ENCODE measurements at places on chromosomes 7 and 10. TPM values are rescaled to one million over a fixed set of nuclear protein-coding genes. Genes with fewer than 3 reads are reported as not detected.

- H3K4me1 ChIP-seq = no peaks in the 10 kb centered on the region
- H3K27me3 ChIP-seq = no peaks in the 10 kb centered on the region
- H3K4me3 ChIP-seq = no peak overlapping the region
- DNase-seq = no peak
Observed at GRCh38 chr7:40483630-40484029, 348.8 kb downstream of the SUGCT start.

DNA sequence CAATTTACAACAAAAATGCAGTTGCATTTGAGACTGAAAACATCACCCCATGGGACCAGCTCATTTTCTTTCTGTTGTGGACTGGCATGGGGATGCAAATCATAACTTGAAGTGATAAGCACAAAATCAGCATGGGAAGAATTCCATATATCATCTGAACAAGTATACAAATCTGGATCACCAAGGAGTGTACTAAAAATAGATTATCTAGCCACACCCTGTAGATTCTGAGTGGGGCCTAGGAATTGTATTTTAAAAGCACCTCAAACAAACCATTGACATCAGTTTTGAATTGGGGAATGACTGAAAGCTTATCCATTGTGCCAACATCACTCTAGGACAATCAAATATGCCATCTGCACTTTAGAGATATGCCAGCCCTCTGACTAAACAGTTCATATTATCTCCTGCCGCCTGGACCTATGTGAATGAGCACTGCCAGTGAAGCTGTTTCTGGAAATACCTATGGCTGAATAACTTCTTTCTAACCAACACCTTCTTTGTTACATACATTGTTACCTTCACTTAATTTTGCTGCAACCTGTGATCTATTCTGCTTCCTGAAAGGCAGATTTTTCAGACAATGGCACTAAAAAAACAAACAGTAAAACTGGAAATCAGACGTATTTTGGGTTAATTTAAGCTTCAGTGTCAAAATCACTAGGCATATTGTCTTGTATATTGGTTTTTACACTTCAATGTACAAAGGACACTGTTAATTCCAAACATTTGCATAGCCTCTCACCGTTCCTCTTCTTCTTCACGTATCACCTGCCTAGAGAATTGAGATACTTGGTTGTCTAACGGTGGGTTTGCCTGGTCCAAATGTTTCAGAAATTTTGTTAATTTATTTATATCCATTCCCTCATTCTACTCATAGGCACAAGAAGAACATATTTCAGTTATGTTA, 42.4 kb upstream of the HGF start:
- H3K4me3 ChIP-seq = no peak overlapping the region
- no peaks in the 10 kb centered on the region for H3K27me3 ChIP-seq
- DNase-seq = no peak
- no peaks in the 10 kb centered on the region for H3K36me3 ChIP-seq

DNA sequence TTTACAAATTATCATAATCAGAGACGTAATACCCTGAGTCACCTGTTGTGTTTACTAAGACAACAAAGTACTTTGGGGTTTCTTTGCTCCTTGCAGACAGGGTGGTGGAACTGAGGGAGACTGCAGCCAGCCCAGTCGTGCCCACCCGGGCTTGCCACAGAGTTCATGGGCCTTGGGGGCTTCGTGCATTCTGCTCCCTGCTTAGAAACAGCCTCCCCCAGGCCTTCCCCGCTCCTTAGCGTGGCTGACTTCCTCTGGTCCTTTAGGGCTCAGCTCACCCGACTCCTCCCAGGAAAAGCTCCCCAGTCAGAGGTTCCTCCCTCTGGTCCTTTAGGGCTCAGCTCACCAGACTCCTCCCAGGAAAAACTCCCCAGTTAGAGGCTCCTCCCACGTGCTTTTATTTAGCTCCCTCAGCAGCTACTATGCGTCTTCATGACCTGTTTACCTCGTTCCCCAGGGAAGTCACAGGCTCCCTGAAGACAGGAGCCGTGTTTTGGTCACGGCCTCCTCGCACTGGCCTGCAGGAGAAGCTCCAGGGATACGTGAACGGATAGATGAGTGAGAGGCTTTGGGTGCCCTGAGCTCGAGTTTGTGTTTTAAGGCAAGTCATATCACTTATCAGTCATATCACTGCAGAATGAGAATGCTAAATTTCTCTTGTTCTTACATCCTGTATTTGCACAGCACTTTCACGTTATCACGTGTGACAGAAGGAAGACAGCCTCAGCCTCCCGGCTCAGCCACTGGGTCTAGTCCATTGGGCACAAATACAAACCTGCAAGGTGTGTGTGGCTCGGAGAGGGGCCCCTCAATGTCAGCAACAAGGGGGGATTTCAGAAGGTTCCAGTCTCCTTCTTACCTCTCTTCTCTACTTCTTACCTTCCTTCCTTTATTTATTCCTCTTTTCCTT, 52.7 kb upstream of the VIPR2 start:
- H3K36me3 ChIP-seq = peaks cover 4% of the 10 kb centered on the region
- H3K4me3 ChIP-seq = peak overlapping the region; percentile 67

- H3K36me3 ChIP-seq = no peaks in the 10 kb centered on the region
- H3K27me3 ChIP-seq = peaks cover 11% of the 10 kb centered on the region
- DNase-seq = no peak
- no peaks in the 10 kb centered on the region for H3K4me1 ChIP-seq
Observed at GRCh38 chr7:123594813-123595241, 6.8 kb upstream of the ASB15 start.

DNA sequence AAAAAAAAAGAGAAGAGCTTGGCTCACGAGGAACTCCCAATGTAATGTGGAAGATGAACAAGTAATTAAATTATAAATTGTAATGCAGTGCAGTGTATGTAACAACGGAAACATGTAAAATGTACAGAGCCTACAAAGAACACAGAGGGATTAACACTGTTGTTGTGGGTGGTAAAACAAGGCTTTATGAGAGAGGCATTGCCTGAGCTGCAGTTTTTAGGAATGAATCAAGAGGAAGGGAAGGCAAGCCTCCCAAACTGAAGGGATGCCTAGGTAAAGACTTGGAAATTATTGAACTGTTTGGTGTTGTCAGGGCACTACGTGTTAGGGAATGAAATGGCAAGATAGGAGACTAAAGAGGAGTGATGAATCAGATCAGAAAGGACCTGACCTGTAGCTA, 213.7 kb downstream of the HTR7 start:
- no peak overlapping the region for H3K27ac ChIP-seq
- H3K4me3 ChIP-seq = no peak overlapping the region
- H3K27me3 ChIP-seq = no peaks in the 10 kb centered on the region
- no peak for DNase-seq

DNA sequence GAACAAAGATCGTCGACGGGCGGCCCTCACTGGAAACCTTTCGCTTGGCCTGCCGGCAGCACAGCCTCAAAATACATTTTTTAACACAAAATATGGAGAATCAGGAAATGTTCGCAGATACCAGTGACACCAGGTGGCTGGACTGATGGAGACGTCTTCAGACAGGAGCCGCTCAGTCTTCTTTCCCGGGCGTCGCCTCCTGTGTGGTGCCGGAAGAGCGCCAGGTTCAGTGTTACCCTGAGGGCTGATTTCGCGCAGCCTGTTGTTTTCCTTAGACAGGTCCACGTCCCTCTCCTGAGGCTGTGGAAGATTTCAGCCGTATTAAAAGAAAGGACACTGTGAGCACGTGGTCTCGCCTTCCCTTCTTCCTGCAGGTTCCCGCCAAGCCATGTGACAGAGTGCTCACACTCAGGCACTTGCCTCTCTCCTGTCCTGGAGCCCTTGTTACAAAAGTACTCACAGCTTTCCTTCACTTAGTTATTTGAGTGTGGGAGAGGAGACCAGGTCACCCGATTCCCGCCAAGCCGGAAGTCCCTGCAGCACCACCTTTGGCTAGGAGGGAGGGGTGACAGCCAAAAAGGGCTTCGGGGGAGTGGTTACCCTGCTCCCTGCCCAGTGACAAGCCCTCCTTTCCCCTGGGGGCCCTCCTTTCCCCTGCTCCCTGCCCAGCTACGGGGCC, 21.7 kb upstream of the PWWP2B start:
- H3K4me1 ChIP-seq = peaks cover 8% of the 10 kb centered on the region
- no peaks in the 10 kb centered on the region for H3K36me3 ChIP-seq
- H3K4me3 ChIP-seq = no peak overlapping the region
- H3K27ac ChIP-seq = no peak overlapping the region
- no peak for DNase-seq

GRCh38 chr7:30281263-30281662, 3.1 kb upstream of the ZNRF2 start:
- H3K4me1 ChIP-seq = peaks cover 23% of the 10 kb centered on the region
- no peak overlapping the region for H3K27ac ChIP-seq
- H3K27me3 ChIP-seq = no peaks in the 10 kb centered on the region
- H3K36me3 ChIP-seq = peaks cover 6% of the 10 kb centered on the region
- no peak overlapping the region for H3K4me3 ChIP-seq

- H3K27me3 ChIP-seq = no peaks in the 10 kb centered on the region
- H3K4me3 ChIP-seq = no peak overlapping the region
- no peak for DNase-seq
- no peaks in the 10 kb centered on the region for H3K4me1 ChIP-seq
- H3K27ac ChIP-seq = no peak overlapping the region
Observed at GRCh38 chr10:78688901-78689583, 379.7 kb upstream of the ZMIZ1 start.

- no peak for DNase-seq
- no peak overlapping the region for H3K27ac ChIP-seq
- H3K4me1 ChIP-seq = no peaks in the 10 kb centered on the region
Observed at GRCh38 chr7:109259151-109259550, 689.5 kb downstream of the DNAJB9 start.

- no peak overlapping the region for H3K4me3 ChIP-seq
- DNase-seq = no peak
- no peak overlapping the region for H3K27ac ChIP-seq
- H3K27me3 ChIP-seq = peaks cover 6% of the 10 kb centered on the region
Observed at GRCh38 chr7:1608318-1608717, 38.5 kb upstream of the PSMG3 start.

DNA sequence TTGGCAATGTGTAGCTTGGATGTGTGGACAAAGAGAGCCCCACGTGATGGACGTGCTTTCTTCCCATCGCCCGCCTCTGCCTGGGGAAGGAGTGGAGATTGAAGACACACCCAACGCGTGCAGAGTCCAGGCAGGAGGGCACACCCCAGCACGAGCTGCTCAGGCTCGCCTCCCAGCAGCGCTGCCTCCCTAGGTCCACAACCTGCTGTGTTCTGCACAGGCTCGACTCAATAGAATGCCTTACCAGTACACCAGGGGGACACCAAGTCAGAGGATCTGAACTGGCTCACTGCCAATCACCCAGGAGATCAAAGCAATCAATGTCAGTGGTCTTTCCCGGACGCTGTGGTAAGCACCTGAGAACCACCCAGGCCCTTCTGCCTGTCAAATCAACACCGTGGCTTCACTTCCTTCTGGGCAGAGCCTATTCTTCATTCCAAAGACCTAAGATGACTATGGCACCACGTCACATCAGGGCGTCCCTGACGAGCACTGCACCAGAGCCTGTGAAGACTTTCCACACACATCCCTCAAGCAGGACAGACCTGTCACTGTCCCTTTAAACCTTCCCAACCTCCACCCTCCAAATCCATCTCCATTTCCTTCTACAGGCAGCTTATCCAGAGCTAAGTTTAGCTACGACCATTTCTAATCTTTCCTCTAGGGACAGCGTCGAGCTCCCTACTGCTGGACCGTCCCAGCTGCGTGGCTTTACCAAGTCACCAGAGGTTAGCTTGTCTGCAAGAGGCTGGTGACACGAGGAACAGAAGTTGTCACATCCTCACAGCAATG, 72.3 kb downstream of the AMZ1 start:
- no peak overlapping the region for H3K4me3 ChIP-seq
- peaks cover 7% of the 10 kb centered on the region for H3K36me3 ChIP-seq
- no peak for DNase-seq
- H3K27me3 ChIP-seq = no peaks in the 10 kb centered on the region
- peaks cover 36% of the 10 kb centered on the region for H3K4me1 ChIP-seq

DNA sequence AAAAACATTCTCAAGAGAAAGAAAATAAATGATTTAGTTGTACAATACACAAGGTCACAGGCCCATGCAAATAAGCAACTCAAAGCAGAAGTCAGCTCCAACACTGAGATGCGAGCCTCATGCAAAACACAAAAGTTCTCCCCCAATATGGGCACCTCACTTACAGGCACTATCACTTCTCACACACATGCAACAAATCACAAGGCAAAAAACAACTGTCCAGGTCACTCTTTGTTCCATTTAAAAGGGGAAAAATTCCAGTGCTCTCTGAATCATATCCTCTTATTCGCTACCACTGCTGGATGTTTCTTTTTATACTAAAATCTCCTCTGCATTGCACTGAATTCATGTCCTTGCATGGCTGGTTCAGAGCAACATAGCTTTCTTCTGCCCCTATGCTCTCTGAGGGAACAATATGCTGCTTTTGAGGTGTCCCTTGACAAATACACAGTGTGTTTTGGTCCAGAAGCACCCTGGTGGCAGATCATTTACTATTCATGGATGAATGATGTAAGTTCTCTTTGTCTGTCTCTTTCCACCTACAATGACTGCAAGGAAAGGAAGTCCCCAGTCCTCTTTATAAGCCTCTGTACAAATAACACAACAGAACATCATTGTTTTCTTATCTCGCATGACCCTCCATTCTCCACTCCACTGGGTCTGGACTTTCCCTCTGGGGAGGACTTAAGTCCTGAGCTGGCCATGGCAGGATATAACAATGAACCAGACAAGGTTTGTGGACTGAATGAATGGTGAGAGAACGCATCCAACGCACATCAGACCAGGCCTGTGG, 85.4 kb upstream of the GSDME start:
- H3K4me3 ChIP-seq = no peak overlapping the region
- peak overlapping the region; percentile 16 for H3K27ac ChIP-seq
- H3K4me1 ChIP-seq = peaks cover 18% of the 10 kb centered on the region
- peaks cover 39% of the 10 kb centered on the region for H3K36me3 ChIP-seq
- H3K27me3 ChIP-seq = no peaks in the 10 kb centered on the region

GRCh38 chr7:80720146-80720545, 81.7 kb downstream of the CD36 start:
- H3K4me3 ChIP-seq = no peak overlapping the region
- H3K27me3 ChIP-seq = no peaks in the 10 kb centered on the region
- no peaks in the 10 kb centered on the region for H3K4me1 ChIP-seq
- DNase-seq = no peak
- H3K36me3 ChIP-seq = no peaks in the 10 kb centered on the region
- H3K27ac ChIP-seq = no peak overlapping the region

DNA sequence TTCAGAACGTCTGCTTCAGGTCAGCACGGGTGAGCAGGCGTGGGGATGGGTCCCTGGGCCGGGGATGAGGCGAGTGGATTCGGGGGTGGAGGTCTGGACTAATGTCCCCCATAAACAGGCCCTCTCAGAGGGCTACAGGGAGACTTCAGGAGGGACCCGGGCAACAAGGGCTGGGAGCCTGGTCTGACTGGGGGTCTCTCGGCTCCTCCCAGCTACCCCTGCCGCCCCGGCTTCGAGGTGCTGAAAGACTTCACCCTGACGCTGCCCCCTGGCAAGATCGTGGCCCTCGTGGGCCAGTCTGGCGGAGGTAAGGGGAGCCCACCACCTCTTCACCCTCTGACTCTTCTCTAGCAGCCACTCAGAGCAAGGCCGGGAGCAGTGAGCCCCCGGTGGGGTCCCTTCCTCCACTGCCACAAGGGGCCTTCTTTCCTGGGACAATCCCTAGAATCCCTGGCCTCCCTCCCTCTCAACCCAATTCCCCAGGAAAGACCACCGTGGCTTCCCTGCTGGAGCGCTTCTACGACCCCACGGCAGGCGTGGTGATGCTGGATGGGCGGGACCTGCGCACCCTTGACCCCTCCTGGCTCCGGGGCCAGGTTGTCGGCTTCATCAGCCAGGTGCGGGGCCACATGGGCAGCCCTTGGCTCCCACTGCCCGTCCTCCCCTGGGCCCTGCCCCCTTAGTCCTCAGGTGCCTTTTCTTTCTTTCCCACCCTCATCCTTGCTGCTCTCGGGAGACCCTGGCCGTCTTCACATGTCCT, 7.5 kb upstream of the ASIC3 start:
- peaks cover 13% of the 10 kb centered on the region for H3K4me1 ChIP-seq
- no peaks in the 10 kb centered on the region for H3K27me3 ChIP-seq
- no peak overlapping the region for H3K4me3 ChIP-seq

Gene SORBS1
- total RNA-seq = 0.56 TPM

Gene ARHGAP21
- total RNA-seq = 27.4 TPM

Gene PTPRZ1
- not detected for total RNA-seq

Gene GRM3
- total RNA-seq = not detected
